T-helper 17 cell (primary cell): ENCODE measurements at places on chromosomes 7 and 10.

GRCh38 chr10:100737355-100738054 lies 7.9 kb upstream of the PAX2 start:
- peaks cover 13% of the 10 kb centered on the region for H3K36me3 ChIP-seq
- H3K27me3 ChIP-seq = peaks cover 86% of the 10 kb centered on the region
- no peak overlapping the region for H3K27ac ChIP-seq
- H3K4me3 ChIP-seq = peak overlapping the region; percentile 85
- DNase-seq = no peak

DNA sequence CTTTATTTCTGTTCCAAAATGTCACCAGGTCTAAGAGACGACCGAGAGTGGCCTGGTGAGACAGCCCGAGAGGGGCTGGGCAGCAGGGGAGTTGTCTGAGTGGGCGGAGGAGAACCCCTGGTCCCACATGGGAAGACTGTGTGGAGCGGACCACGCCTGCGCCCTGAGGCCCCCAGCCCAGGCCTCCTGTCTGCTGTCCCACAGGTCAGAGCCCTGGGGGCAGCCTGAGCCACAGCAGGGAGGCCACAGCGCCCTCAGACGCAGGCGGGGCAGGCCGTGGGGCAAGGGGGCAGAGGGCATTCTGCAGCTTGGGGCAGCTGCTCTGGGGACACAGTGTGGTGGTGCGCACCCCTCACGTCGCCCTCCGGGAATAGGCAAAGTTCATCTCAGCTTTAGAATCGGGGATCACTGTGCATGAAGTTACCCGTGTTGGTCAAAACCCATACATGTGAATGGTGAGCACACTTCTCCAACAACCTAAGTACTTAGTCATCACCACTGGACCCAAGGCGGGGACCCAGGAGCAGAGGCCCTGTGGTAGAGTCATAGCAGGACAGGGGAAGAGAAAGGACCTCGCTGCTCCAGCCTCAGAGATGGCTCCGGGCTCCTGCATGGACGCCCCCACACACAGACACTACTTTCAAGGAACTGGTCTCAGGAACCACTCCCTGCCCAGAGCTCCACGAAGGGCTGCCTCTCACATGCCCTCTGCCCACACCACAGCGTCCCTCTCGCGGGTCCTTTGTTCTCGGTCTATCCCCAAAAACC lies 214.7 kb downstream of the ELFN1 start:
- DNase-seq = no peak
- H3K27ac ChIP-seq = no peak overlapping the region
- H3K36me3 ChIP-seq = peaks cover 8% of the 10 kb centered on the region
- no peaks in the 10 kb centered on the region for H3K27me3 ChIP-seq
- H3K4me3 ChIP-seq = no peak overlapping the region

- no peak for DNase-seq
- H3K27me3 ChIP-seq = no peaks in the 10 kb centered on the region
- peaks cover 24% of the 10 kb centered on the region for H3K4me1 ChIP-seq
- H3K36me3 ChIP-seq = peaks cover 8% of the 10 kb centered on the region
Measured at GRCh38 chr7:99398891-99399445, 9.4 kb downstream of the PDAP1 start.

DNA sequence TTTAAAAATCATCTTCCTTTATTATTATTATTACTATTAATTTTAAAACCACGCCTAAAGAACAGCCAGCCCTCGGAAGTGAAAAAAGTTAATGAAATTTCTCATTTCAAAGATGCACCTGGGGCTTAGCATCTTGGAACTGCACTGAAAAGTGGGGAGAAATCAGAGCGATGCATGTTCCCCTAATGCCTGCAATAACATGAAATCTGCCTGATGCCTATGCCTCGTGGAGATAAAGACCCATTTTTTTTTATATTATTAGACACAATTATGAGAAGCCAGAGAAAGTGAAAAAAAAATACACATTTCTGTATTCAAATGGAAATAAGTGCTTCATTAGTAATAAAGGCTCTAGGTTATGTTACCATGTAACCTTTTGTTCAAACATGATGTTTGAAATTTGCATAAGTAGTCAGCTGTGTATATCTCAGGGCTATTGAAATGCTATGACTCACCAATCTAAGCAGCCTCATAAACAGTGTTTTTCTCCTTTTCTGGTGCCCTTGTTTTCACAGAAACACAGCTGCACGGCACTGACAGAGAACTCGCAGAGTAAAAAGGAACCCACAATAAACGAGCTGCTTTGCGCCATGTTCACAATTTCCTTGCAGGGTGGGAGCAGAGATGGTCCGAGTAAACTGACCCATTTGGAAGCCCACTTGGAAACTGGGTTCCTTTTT lies 175.8 kb upstream of the PRKCQ start:
- H3K4me1 ChIP-seq = no peaks in the 10 kb centered on the region
- H3K4me3 ChIP-seq = no peak overlapping the region
- H3K36me3 ChIP-seq = peaks cover 2% of the 10 kb centered on the region
- peaks cover 64% of the 10 kb centered on the region for H3K27me3 ChIP-seq
- H3K27ac ChIP-seq = no peak overlapping the region

DNA sequence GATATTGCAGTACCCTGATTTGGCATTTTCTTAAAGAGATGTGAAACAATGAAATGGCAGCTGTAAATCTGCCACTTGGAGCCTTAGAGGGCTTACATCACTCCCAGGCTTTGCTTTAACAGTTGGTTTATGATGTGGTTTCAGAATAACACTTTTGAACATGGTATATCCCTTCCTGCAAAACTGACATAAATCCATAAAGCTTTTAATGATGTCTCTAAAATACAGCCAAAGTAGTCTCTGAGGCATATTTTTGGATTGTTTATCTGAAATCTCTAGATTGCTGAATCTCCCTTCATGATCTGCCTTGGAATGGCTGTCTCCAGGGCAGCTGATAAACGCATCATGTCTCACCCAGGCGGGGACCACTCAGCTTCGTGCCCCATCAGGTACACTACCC lies 377.8 kb upstream of the C7orf33 start:
- H3K4me1 ChIP-seq = peaks cover 2% of the 10 kb centered on the region
- H3K36me3 ChIP-seq = peaks cover 2% of the 10 kb centered on the region

- no peaks in the 10 kb centered on the region for H3K27me3 ChIP-seq
- peak overlapping the region; percentile 24 for H3K27ac ChIP-seq
- peaks cover 3% of the 10 kb centered on the region for H3K36me3 ChIP-seq
- no peak overlapping the region for H3K4me3 ChIP-seq
- DNase-seq = no peak
Measured at GRCh38 chr7:87341441-87341840, 4.0 kb upstream of the CROT start.

DNA sequence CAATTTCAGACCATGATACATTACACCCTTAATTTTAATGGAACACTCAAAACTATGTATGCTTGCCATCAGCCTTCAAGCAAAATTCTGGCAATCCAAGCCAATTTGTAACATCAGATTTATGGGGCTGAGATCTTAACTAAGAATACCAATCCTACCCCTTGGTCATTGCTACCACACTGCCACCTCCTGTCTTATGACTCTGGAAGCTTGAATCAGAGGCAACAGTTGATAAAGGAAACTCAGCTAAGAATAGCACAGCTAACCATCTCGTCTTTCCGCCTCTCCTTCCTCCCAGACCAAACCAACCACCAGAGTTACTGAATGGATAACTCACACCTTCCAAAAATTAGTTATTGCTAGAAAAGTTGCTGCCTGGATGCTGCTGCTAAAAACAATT lies 7.4 kb downstream of the IGF2BP3 start:
- H3K4me1 ChIP-seq = peaks cover 11% of the 10 kb centered on the region
- no peak overlapping the region for H3K27ac ChIP-seq
- peaks cover 6% of the 10 kb centered on the region for H3K36me3 ChIP-seq
- peaks cover 78% of the 10 kb centered on the region for H3K27me3 ChIP-seq
- no peak overlapping the region for H3K4me3 ChIP-seq

- no peak overlapping the region for H3K4me3 ChIP-seq
- H3K36me3 ChIP-seq = no peaks in the 10 kb centered on the region
Measured at GRCh38 chr7:18768256-18768655, 272.7 kb downstream of the HDAC9 start.

DNA sequence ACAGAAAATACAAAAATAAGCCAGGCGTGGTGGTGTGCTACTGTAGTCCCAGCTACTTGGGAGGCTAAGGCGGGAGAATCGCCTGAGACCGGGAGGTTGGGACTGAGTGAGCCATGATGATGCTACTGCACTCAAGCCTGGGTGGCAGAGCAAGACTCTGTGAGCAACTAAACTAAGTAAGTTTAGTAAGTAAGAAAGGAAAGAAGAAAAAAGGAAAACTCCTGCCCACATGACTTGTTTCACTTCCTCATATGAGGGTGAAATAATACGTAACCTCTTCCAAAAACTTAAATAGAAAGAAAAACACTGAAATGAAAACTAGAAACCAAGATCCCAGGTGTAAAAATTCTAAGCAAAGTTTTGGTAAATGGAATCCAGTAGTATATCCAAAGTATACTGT lies 79.6 kb downstream of the LARP4B start:
- no peak overlapping the region for H3K4me3 ChIP-seq
- H3K4me1 ChIP-seq = peaks cover 36% of the 10 kb centered on the region
- DNase-seq = no peak
- peaks cover 12% of the 10 kb centered on the region for H3K36me3 ChIP-seq
- no peaks in the 10 kb centered on the region for H3K27me3 ChIP-seq

DNA sequence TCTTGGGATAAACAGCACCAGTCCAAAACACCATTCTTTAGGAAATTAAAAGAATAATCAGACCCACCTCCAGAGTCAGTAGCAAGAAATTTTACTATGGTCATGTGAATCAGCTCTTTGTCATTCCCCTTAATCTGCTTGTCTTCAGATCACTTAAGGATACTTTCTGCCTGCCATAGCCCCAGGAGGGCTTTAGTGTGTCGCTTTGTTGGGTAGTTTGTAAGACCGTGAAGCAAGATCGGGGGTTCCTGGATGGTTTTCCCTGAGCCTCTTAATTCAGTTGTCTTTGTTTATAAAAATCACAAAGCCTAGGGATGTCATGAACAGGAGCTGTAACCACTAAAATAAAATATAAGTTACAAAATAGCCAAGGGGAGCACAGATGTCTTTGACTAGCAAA lies 223.6 kb downstream of the RELN start:
- DNase-seq = no peak
- H3K27ac ChIP-seq = no peak overlapping the region
- H3K4me1 ChIP-seq = no peaks in the 10 kb centered on the region
- H3K4me3 ChIP-seq = no peak overlapping the region

DNA sequence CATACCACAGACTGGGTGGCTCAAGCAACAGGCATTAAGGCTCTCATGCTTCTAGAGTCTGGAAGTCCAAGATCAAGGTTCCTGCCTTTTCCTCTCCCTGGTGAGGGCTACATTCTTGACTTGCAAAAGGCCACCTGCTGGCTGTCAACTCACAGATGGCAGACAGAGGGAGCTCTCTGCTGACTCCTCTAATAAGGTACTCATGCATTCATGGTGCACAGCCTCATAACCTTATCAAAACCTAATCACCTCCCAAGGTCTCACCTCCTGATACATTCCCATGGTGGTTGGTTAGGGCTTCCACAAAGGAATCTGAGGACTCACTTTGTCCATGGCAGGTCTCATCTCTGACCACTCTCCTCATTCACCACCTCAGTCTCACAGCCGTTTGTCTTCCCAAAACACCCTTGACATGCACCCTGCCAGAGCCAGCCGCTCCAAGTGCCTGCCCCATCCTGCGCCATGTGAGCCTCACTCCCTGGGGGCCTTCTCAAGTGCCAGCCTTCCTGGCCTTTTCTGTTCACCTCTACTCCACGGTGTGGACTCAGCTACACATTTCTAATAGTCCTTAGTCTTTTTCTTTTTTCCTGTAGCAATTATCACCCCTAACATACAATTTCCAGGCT lies 400.3 kb upstream of the ADARB2 start:
- H3K36me3 ChIP-seq = no peaks in the 10 kb centered on the region
- H3K27me3 ChIP-seq = peaks cover 4% of the 10 kb centered on the region
- H3K27ac ChIP-seq = no peak overlapping the region
- H3K4me3 ChIP-seq = no peak overlapping the region

- H3K27me3 ChIP-seq = no peaks in the 10 kb centered on the region
- H3K36me3 ChIP-seq = peaks cover 2% of the 10 kb centered on the region
- H3K4me3 ChIP-seq = no peak overlapping the region
- no peak for DNase-seq
Measured at GRCh38 chr7:43735802-43736603, 6.7 kb upstream of the COA1 start.

- H3K36me3 ChIP-seq = no peaks in the 10 kb centered on the region
- H3K27me3 ChIP-seq = no peaks in the 10 kb centered on the region
- peaks cover 32% of the 10 kb centered on the region for H3K4me1 ChIP-seq
- H3K4me3 ChIP-seq = peak overlapping the region; percentile 9
- H3K27ac ChIP-seq = no peak overlapping the region
Measured at GRCh38 chr7:43890468-43890867, 15.9 kb downstream of the URGCP start.

DNA sequence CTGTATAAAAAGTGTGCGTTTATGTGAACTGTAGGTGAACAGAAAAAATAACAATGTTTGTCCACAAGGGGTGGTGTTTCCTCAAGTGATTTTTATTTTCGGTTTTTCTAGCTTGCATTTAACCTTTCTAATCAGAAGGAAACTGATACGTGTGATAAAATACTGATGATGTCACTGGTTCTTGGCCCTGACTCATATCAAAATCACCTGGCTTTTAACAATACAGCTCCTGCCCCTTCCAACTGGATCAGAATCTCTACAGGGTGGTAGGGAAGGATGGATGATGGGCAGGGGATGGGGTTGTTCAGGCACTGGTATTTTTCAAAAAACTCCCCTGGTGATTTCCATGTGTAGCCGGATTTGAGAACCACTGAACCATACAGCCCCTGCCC lies 10.9 kb downstream of the NPFFR1 start:
- H3K4me3 ChIP-seq = no peak overlapping the region
- H3K27ac ChIP-seq = peak overlapping the region; percentile 41
- peaks cover 3% of the 10 kb centered on the region for H3K4me1 ChIP-seq
- no peak for DNase-seq
- no peaks in the 10 kb centered on the region for H3K36me3 ChIP-seq

DNA sequence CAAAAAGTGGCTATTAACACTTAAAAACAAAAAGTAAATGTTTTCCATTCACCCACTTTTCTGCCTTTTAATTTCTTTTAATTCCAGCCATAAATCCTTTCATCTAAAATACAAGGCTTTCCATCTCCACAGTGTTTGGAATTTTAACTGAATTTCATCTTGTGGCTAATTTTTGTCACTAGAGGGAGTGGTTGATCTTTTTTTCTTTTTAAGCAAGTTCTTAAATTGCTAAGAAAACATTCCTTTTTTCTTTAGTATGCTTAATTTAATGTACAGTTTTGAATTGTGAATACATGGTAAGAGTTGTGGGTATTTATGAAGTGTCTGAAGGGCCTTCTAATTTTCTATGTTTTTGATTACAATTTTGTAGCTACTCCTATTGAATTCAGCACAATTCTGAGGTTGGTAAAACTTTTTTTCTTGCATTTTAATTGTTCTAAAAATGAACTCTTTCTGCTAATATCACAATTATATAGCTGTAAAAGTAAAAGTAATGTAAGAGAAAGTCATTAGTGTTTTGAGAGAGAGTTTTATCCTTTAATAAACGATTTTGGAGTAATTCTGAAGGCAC lies 54.9 kb upstream of the ANK3 start:
- DNase-seq = no peak
- peak overlapping the region; percentile 51 for H3K27ac ChIP-seq
- H3K4me3 ChIP-seq = no peak overlapping the region

GRCh38 chr10:103657061-103657591 lies 163.6 kb downstream of the NEURL1 start:
- no peaks in the 10 kb centered on the region for H3K27me3 ChIP-seq
- no peak overlapping the region for H3K27ac ChIP-seq
- peaks cover 11% of the 10 kb centered on the region for H3K4me1 ChIP-seq
- DNase-seq = no peak

- no peak for DNase-seq
- H3K4me1 ChIP-seq = peaks cover 13% of the 10 kb centered on the region
- no peak overlapping the region for H3K4me3 ChIP-seq
- peak overlapping the region; percentile 88 for H3K27ac ChIP-seq
- H3K27me3 ChIP-seq = peaks cover 9% of the 10 kb centered on the region
Measured at GRCh38 chr7:106010866-106011265, 47.8 kb downstream of the CDHR3 start.

- H3K36me3 ChIP-seq = peaks cover 3% of the 10 kb centered on the region
- no peak overlapping the region for H3K4me3 ChIP-seq
- H3K4me1 ChIP-seq = peaks cover 18% of the 10 kb centered on the region
- peak overlapping the region; percentile 85 for H3K27ac ChIP-seq
- peaks cover 15% of the 10 kb centered on the region for H3K27me3 ChIP-seq
Measured at GRCh38 chr10:24483701-24484100, 240.0 kb downstream of the ARHGAP21 start.
